Left renal cortex interstitium (tissue), 4 donors: ENCODE measurements at places on chromosomes 16 and 17. TPM values are rescaled to one million over a fixed set of nuclear protein-coding genes. Genes with fewer than 3 reads are reported as not detected.

The CNTD1 gene
- polyA plus RNA-seq: 1.6 TPM

The MAP2K6 gene
- 21.4 TPM for polyA plus RNA-seq

The ASPSCR1 gene
- polyA plus RNA-seq: 40.1 TPM

DNA sequence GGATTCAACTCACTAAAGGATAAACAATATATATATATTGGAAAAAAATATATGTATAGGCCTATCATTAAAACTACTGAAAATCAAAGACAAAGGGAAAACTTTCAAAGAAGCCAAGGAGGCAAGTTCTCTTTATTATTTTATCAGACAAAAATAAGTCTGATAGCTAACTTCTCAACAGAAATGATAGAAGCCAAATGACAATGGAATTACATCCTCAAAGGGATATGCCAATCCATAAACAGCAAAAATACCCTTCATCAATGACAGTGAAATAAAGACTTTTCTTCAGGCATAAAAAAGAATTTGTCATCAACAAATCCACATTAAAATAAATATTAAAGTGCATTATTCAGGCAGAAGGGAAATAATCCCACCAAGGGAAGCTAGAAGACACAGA is 393.4 kb downstream of the ZFHX3 start:
- DNase-seq: no peak

The NAGLU gene
- 19.3 TPM for polyA plus RNA-seq

GRCh38 chr17:7423679-7424078 is 1.7 kb upstream of the SPEM2 start:
- no peak for DNase-seq

The AATK gene
- 6.0 TPM for polyA plus RNA-seq

The CCL14 gene
- polyA plus RNA-seq: 19.0 TPM

DNA sequence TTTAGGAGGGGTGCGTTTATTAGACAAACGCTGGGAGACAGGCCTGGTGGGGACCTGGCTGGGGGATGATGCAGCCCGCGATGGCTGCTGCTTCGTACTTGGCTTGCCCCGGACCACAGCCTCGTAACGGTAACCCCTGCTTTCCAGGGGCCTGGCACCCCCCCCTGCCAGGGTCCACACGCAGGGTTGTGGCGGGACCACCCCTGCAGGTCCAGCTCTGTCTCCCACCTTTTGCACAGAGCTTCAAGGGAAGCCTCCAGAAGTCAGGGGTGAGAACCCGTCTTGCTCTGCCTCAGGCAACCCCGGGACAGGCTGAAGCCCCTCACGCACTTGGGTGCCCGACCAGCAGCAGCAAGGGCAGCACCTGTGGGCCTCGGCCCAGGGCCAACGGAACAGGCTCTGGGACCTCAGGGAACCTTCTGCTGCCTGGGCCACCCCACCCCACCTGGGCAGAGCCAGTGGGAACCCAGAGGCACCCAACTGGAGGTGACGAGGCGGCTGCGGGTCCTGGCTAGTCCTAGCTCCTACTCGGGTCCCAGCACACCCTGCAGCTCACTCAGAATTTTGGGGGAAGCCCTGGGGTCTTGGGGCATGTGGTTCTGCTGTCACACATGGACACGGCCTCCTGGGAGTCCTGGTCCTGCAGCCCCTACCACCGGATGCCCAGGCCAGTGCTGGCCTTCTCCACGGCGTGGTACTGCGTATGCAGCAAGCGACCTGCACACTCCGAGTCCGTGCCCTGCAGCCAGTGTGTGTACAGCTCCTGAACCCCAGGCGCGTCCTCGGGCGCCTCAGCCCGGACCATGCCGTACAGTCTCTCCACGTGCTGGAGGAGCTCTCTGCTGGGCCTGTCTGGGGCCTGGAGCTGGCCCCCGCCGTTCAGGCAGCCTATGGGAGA is 3.1 kb downstream of the HAGHL start:
- DNase-seq: no peak

DNA sequence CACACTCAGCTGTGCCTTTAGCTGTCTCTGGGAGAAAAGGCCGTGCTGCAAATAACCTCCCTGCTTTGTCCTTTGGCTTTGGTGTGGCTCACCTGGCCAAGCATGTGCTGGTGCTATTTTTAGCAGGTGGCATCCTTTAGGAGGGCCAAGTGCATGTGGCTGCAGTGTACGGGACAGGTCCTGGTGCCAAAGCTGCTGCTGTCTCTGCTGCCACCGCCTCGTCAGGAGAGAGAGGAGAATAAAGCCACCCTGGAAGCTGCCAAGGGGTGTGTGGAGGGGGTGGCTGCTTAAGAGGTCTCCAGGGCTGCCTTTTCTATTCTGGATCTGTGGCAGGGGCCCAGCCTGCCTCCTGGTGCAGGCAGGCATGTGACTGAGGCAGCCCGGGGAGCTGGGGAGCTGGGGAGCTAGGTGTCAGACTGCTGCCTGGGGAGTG is 6.2 kb downstream of the AKAP1 start:
- DNase-seq: no peak

The TSPAN10 gene
- 1.9 TPM for polyA plus RNA-seq

DNA sequence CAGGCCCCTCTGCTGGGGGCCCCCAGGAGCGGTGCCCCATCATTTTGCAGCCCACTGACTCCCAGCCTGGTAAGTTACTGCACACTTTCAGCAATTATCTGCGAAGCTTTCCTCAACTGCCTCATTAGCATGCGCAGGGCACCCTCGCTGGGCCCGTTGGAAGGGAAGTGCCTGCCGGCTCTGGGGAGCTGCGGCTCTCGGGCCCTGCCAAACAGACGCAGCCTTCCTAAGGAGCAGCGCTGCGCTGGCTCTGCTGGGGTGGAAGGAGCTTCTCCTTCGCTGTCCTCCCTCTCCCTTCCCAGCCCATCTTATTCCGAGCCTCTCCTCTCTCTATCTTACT is 71.0 kb downstream of the RBBP6 start:
- peak; percentile 14 for DNase-seq

DNA sequence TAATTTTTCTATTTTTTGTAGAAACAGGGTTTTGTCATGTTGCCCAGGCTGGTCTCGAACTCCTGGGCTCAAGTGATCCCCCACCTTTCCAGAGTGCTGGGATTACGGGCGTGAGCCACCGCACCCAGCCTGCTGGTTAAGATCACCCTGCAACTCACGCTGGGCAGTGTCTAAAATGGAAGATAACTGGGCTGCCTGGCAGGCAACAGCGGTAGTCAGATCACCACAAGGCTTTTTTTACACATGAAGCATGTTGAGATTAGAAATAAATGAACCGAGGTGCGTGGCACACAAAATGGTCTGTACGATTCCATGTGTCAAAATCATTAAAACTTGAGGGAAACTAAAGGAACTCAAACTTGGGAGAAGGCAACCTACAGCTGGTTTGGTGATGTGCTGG is 26.7 kb downstream of the ZNF276 start:
- no peak for DNase-seq

DNA sequence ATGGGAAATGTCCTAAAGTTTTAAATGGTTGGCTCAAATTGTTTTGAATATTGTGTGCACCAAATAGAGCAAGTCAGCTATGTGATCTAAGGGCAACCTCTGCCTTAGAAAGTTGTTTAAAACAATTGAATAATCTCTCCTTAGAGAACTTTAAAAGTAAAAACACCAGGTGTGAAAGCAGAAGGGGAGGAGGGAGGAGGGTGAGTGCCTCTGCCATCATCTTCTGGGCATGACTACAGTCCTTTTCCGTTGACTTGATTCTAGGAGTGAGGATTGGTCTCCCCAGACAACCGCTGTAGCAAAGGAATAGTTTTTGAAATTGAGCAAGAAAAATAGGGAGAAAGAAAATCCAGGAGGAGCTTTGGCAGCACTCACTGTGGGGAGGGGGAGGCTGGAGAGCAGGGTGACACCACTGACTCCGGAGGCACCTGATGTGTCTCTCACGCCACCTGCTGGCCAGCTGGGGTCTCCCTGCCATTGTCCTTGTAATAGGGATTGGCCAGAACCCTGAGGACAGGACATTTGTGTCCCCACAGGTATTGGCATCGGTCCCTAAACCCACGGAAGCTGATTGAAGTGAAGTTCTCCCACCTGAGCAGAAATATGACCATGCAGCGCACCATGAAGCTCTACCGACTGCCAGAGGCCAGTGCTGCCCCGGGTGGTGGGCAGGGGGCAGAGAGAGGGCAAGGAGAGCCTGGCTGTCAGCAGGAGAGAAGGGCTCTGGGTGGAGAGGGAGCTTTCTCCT is 33.3 kb downstream of the PLCD3 start:
- DNase-seq: peak; percentile 79

DNA sequence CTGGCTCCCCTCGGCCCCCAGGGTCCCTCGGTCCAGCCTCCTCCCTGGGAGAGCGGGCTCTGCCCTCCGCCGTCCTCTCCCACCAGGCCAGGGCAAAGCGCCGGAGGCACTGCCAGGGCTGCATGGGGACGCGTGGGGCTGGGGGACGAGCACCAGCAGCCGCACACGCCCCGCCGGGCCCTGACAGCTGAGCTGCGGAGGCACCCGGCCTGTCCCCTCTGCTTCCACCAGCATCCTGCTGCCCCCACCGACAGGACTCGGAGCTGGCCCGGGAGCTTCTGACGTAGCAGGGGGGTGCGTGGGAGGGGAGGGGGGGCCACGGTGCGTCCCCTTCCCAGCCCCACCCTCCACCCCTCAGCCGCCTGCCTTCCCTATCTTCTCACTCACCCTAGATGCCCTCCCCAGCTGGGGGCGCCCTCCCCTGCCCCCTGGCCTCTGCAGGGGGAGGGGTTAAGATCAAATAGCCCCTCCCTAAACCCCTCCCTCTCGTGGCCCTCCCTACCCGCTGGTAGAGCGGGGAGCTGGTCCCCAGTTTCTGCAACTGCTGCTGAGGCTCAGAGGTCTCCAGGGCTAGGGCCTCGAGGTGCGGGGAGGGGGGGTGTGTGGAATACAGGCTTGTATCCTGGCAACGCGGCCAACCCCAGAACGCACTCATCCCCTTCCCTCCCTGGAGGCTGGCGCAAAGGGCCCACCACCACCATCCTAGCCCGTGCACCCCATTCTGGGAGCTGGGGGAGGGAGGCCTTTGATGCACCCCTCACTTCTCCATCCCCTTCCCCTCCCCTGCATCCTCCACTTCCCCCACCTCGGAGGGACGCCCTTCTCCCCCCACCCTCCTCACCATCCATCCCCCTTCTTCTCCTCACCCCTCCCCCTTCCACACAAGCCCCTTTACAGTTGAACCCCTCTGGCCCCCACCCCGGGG is 1.0 kb downstream of the SRCIN1 start:
- no peak for DNase-seq

DNA sequence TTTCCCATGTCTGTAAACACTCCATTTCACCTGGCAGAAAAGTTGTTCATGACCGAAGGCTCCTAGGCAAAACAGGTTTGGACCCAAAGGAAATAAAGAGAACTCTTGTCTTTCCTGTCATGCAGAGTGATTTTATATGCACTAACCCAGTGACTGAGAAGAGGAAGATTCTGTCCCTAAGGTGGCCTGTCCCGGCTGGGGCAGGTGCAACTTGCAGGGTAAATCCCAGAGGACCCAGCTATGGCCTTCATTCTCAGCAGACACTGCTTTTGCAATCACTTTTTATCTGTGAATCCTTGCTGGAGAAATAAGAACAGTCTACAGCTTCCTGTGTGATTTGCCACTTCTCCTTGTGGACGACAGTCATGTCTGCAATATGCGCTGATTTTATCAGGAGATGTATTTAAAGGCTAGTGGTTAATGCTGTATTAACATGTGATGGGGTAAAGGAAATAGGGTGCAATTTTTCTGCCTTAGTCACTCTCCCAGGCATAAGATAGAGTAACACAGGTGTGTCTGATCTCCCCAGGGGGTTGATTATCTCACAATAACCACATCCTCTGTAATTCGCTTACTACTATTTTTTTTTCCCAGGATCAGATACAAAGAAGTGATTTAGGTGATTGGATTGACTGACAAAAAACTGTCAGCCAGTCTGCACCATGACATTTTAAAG is 696.8 kb upstream of the SOX9 start:
- DNase-seq: no peak

The WNT9B gene
- 9.6 TPM for polyA plus RNA-seq

GRCh38 chr17:76917829-76918228 is 49.6 kb downstream of the MGAT5B start:
- no peak for DNase-seq

GRCh38 chr17:81096741-81097133 is 61.8 kb downstream of the BAIAP2 start:
- no peak for DNase-seq
